ENCODE measurements at places on chromosomes 5 and 9.

GRCh38 chr5:132546108-132546507 lies 2.8 kb upstream of the IL5 start:
- DNase-seq: peak; percentile 77

DNA sequence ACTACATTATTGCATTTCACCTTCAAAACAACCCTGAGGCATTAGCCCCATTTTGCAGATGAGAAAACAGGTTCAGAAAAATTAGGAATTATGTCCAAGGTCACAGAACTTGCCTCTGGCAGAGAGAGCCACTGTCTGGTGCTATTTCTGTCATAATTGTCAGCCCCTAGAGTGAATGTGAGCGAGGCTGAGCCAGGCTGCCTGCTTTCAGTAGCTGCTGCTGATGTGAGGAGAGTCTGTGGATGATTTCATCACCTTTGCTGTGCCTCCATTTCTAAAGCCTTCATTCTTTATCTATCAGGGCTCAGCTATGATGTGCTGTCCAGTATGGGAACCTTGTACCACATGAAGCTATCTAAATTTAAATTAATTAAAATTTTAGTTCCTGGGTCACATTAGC lies 71.4 kb downstream of the INSYN2B start:
- DNase-seq: no peak

GRCh38 chr5:67591491-67591890 lies 394.9 kb upstream of the CD180 start:
- no peak for DNase-seq

- DNase-seq: no peak
These were observed 23.1 kb downstream of the MLLT3 start for GRCh38 chr9:20599195-20599594.

- DNase-seq: peak; percentile 10
These were observed 82.1 kb downstream of the CCDC192 start for GRCh38 chr5:127785098-127785927.

GRCh38 chr9:70580606-70581195 lies 166.2 kb upstream of the KLF9 start:
- DNase-seq: no peak

- DNase-seq: no peak
These were observed 71.0 kb upstream of the FAM120A start for GRCh38 chr9:93380410-93381060.

GRCh38 chr5:113283558-113283957 lies 151.2 kb downstream of the TSSK1B start:
- DNase-seq: no peak

DNA sequence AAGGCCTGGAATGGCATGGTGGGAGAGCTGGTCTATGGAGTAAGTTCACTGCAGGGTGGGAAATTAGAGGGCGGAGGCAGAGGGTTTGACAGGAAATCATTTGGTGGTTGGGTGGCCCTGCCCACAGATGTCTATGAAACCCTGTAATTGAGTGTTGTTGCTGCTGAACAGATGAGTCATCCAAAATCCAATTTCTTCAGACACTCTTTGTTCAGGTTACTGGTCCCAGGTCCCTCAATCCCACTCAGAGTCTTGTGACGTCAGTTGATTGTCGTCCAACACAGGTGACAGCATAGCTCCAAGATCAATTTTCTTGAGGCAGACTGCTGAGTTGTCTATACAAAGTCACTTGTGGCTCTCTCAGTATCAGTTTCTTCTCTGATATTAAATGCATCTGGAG lies 208.6 kb downstream of the GRIA1 start:
- DNase-seq: no peak

GRCh38 chr9:128253140-128253990 lies 22.4 kb downstream of the GOLGA2 start:
- DNase-seq: no peak

- DNase-seq: no peak
These were observed 416.6 kb downstream of the PLK2 start for GRCh38 chr5:58043032-58043945.

GRCh38 chr9:75591972-75592371 lies 298.5 kb upstream of the PCSK5 start:
- no peak for DNase-seq

- no peak for DNase-seq
These were observed 428.9 kb downstream of the SPATA31D1 start for GRCh38 chr9:82417501-82417900.

GRCh38 chr9:98142925-98143481 lies 24.0 kb upstream of the TRIM14 start:
- no peak for DNase-seq

GRCh38 chr5:151315998-151316597 lies 12.5 kb upstream of the SLC36A3 start:
- DNase-seq: peak; percentile 85

GRCh38 chr5:82346399-82347165 lies 68.4 kb upstream of the RPS23 start:
- no peak for DNase-seq

DNA sequence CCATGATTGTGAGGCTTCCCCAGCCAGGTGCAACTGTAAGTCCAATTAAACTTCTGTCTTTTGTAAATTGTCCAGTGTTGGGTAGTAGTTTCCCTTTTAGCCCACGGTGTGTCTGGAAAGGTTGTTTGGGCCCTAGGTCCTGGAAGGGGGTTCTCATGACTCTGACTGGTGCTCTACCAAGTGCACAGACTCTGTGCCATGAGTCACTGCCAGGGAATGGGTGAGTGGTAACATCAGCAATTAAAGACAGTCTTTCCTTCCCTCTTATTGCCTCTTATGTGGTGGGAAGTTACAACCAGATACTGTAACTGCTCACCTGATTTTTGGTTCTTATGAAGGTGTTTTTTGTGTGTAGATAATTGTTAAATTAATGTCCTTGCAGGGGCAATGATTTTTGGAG lies 141.2 kb downstream of the PRDM9 start:
- DNase-seq: no peak

GRCh38 chr5:5011151-5011550 lies 129.0 kb upstream of the ADAMTS16 start:
- DNase-seq: no peak

DNA sequence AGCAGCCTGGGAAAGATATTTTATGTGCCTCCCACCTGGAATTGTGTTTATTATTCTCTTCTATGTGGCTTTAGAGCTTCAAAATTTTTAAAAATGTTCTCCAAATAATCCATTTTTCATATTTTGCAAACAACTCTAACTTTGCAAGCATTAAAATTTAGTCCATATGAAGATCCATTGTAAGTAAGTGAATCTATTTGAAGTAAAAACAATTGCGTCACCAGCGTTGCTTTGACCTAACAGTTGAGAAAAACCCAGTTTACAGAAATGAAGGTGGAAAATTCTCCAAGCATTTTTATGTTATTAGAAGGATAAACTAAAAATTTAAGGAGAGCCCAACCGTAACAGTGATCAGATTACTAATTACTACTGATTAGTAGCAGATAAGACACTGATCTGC lies 38.9 kb upstream of the TLX3 start:
- no peak for DNase-seq
